ENCODE measurements at places on chromosomes 4 and X. TPM values are rescaled to one million over a fixed set of nuclear protein-coding genes. Genes with fewer than 3 reads are reported as not detected.

TLR10 gene
- total RNA-seq: 0.08 TPM

DNA sequence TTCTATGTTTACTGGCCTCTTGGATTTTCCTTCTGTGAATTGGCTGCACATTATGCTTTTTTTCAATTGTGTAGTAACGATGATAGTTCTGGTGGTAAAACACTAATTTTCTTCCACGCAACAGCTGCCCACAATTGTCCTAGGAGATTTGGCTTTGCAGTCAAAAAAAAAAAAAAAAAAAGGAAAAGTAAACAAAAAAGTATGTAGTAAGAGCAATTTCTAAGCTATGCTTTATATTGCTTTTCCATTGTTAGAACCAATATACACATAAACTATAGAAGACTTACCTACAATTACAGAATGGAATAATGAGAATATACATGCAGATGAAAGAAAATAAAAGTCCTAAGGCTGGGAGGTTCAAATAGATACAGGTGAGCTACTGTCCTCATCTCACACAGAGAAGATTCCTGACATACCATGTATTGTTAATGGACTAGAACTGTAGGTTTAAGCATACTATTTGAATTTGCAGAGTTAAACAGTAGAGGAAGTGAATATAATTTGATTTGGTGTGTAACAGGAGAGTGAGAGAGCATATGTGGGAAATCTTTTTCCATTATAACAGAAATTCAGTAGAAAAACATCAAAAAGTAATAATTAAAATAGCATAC is 976.2 kb downstream of the RAB28 start:
- DNase-seq: no peak

POLN gene
- 2.8 TPM for total RNA-seq

GRCh38 chr4:185237175-185237574 is 27.8 kb downstream of the SNX25 start:
- DNase-seq: no peak

- no peak for DNase-seq
These were observed 87.1 kb upstream of the PRPS1 start for GRCh38 chrX:107541244-107541643.

DNA sequence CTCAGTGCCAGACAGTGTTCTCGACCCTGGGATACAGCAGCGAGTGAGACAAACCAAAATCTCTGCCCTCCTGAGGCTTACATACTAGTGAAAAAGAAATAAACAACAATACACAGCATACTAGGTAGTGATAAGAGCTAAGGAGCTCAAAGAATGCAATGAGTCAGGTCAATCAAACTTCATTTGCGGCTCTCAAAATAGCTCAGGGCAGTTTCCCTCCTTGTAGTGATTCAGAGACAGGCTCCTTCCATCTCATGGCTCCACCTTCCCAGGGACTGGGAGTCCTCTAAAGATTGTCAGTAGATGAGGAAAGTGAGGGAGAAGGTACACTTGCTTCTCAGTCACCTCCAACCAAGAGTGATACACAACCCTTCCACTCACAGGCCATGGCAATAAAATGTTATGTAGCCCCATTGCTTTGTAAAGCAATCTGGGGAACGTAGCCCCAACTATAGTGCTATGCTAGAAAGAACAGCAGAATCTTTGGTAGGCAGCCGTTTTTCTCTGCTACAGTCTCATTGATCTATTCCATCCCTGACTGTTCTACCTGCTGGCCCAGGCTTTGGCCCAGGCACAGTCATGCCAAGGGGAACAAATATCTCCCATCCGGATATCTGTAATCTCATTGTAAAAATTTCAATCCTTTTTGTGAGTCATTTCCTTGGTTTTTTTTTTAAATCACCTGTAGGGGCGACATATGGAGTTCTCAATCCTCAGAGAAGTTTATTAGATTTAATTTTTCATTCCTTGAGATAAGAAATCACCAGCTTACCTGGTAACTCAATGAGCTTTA is 183.1 kb upstream of the S100G start:
- no peak for DNase-seq

RASSF6 gene
- total RNA-seq: not detected

ASB9 gene
- 1.8 TPM for total RNA-seq

MAGEE2 gene
- not detected for total RNA-seq
